ENCODE measurements at places on chromosomes 16 and 17.

GRCh38 chr17:38864636-38865398 lies 5.0 kb upstream of the LASP1 start:
- no peak for DNase-seq

DNA sequence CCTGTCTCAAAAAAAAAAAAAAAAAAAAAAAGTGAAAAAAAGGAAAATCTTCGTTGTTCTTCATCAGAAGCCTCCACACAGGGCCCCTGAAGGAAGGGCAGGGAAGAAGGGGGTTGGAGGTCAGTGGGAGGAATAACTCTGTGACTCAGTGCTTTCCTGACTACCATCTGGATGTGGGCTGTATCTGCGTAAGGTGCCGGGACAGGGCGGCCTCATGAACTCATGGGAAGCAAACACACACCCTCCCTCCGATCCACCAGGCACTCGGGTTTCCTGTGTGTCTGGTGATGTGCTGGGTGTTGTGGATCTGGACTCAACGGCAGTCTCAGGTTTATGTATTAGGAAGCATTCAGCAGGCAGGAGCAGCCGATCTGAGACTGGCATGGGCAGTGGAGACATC lies 691.6 kb downstream of the WWOX start:
- DNase-seq, result no peak

DNA sequence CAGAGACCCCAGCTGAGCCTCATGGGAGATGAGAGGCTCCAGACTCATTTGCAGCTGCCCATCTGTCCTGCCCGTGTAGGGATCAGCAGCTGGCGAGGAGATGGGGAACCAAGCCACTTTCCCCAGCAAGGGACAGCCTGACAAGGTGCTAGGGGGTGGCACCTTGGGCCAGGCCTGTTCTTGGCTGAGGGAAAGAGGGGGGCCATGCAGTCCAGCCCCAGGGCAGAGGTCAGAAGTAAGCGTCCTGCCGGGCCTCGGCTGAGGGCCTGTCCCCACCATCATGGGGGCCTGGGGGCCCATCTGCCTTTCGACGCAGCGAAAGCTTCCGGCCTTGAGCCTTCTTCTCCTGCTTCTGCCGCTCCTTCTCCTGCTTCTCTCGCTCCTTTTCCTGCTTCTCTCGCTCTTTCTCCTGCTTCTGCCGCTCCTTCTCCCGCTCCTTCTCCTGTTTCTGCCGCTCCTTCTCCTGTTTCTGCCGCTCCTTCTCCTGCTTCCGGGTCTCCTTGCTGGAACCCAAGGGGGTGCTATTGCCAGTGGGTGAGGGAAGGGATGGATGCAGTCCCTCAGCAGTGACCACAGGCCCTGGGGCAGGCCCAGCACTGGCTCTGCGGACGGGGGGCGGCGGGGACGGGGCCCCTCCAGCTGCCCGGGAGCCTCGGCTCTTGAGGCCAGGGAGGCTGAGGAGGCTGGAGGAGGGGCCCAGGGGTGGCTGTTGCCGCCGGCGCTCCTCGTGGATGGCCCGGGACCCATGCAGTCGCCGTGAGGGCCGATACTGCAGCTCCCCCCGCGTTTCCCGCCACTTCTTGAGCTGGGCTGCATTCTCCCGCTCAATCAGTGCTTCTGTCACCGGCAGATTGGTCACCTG lies 2.8 kb upstream of the CD2BP2 start:
- no peak for DNase-seq

DNA sequence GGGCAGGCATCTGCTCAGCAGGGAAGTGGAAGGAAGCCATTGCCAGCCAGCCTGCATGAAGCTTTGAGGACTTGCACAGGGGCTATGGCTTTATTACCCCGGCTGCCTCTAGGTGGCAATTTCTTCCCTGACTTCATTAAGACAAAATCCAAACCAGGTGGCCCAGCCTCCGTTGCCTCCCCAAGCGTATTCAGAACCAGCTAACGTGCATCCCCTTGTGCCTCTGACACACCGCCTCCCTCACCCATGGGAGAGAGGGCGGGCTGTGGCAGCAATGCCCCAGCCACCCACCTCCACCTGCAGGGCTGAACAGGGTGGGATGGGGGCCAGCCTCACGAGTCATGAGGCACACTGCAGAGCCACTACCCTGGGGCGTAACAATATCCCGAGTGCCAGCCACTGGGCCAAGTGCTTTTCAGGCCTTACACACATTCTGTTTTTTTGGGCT lies 6.8 kb downstream of the KIFC3 start:
- DNase-seq, result no peak

DNA sequence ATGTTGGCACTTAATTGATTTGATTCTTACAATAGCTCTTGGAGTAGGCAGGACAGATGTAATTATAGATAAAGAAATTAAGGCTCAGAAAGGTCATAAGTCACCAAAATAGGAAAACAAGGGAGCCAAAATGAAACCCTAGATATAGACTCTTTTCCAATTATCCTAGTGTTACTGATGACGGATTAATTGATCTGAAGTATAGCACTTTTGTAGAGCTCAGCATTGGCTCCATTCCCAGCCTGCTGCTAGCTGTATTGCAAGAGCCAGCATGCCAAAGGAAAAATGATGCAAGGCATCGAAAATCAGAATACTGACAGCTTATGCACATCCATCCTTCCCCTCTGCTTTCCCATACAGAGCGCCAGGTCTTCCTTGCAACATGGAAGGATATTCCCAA lies 21.6 kb upstream of the RASL10B start:
- no peak for DNase-seq
